ENCODE measurements at places on chromosomes 4 and X.

DNA sequence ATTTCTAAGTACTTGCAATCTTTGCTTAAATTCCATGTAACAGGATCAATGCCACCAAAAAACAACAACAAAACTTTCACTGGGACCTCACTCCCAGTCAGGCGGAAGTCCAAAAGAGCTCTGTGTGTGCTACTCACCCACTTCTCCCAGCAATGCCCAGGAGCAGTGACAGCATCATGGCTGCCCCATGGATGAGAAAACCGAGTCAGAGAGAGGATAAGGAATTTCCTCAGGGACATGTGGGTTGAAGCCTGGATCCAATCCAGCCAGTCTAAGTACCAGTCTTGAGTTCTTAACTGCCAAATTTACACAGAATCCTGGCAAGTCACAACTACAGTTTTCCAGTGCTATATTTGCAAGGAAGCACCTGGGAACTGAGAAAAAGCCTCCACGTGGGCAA lies 64.5 kb downstream of the STX18 start:
- no peak for DNase-seq

DNA sequence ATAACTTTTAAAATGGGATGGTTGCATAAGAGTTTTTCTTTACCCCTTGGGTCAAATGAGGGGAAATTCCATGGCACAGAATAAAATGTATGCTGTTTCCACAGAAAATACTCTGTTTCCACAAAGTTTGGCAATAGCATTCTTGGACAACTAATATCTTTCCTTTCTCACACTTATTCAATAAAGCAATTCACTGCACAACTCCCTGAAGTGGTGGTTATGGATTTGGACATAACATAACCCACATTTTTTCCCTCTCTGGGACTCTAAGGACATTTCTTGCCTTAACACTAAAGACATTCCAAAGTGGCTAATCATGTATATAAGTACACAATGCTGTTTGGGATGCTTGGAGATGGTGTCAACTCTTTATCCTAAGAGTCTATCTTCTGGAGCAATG lies 51.7 kb upstream of the GPM6B start:
- peak; percentile 70 for DNase-seq

DNA sequence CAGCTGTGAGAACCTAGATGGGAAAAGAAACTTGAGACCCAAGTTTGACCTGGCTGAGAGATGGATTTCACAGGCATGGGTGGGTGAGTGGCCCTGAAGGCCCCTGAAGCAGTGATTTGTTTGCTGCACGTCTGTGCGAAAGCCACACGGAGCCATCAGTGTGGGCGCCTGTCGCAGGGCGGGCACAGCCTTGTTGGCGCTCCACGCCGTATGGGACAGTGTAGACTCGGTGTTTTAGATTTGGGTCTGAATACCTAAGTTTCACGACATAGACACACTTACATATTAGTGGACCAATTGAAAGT lies 21.9 kb upstream of the UVSSA start:
- no peak for DNase-seq

DNA sequence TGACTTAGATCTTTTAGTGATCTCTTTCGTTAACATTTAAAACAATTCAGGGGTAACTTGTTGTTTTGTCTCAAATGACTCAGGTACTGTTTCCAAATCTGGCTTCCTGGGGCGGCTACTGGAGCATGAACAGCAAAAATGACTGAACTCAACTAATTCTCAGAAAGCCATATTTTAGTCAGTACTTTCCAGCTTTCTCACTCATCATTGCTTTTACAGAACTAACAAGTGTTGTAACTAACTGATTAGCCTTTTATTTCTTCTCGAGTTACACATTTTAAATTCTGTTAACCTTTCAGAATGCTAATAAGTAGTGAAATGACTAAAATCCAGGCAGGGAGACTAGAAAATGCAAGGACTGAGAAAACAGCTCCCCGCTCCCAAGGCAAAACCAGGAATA lies 55.3 kb downstream of the JADE3 start:
- DNase-seq: no peak

- DNase-seq: peak; percentile 88
These were observed 227.6 kb downstream of the PRDM5 start for GRCh38 chr4:120694973-120695372.

DNA sequence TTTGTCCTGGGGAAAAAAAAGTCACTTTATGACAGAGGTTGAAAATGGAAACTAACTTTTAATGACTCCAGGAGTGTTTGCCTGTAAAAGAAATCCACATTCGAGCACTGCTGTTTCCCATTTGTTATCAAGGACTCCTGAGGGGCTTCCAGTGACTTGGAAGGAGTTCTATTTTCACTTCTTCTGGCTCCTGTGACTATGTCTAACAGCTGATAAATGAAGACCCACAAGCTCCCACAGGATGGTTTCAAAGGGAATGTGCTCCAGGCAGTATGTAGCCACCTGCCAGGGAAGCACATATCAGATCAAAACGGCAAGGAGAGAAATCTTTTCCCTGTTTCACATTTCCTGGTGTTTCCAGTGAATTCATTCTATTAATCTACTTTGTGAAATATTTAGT lies 159.8 kb upstream of the FAM241A start:
- no peak for DNase-seq
